ENCODE measurements at places on chromosomes 11 and 22.

GRCh38 chr11:82692981-82693380 lies 40.7 kb downstream of the FAM181B start:
- DNase-seq: no peak

DNA sequence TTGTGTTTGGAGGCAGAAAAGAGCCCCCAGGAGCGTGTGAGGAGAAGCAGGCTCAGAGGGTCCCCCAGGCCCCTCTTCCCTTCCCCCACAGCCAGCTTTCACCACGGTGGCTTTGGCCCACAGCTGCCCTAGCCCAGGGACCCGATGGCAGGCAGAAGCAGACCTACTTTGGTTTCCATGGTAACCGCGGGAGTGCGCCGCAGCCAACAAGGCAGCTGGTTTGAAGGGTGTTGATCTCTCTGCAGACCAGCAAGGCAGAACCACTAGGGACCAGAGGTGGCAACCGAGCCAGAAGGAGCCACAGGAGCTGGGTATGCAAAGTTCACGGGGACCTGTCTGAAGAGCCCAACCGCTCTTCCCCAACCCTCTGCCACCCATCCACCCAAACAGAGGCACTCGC lies 69.4 kb downstream of the BUD13 start:
- no peak for DNase-seq

DNA sequence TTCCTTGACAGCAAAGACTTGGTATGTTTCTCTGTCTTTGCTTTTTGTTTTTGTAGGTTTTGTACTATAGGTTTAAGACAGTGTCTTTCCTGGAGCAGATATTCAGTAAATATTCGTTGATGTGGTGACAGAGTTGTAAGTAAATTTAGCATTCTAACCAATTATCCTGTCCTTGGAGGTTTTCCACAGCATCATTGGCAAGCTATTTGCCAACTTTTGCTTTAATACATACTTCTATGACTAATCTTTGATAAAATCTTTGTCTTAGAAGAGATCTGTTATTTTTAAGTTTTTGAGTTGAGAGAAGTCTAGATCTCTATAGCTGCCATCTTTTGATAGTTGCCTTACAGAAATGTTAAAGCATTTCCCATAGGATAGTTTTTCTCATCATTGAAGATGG lies 3.8 kb downstream of the USP47 start:
- DNase-seq: no peak

DNA sequence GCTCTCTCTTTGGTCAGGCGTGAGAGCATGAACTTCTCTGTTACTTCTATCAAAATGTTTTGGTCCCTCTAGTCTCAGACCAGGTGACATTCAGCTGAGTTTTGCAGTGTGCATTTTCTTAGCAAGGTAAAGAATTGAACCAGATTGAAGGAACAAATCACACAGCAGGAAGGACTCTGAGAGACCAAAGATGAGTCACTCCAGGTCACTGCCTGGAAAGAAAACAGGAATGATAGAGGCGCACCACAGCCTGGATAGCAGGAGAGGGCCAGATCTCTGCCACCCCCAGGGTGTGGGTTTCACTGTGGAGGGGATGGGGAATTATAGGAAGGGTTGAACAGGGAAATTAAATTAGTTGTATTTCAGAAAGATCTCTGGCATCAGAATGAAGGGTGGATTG lies 788.3 kb downstream of the NTM start:
- DNase-seq: no peak

GRCh38 chr11:63520606-63521170 lies 14.8 kb downstream of the LGALS12 start:
- no peak for DNase-seq

DNA sequence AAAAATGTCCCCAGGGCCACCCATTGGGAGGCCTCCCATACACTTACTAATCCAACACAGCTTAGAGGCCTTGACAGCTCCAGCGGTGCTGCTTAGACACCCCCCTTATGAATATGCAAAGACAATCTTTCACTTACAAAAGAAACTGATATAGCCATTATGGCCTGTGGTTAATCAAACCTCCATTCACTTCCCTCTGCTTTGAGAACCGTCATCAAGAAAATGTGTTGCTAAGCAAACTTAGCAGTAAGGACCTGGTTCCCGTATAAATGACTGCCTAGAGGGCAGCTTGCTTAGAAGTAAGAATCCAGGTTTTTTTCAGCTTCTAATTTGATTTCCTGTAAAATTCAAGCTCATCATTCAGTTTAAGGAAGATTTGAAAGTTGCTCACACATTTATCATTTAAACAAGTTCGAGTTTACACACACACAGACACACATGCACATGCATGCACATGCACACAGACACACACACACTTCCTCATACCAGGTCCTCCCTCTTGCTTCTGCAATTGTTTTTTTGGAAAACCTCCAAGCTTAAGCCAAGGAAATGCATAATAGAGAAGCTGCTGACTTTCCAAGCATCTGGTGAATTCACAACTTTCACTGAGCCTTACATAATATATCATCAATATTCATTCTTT lies 137.7 kb upstream of the BLID start:
- no peak for DNase-seq

GRCh38 chr22:27045103-27045947 lies 387.9 kb downstream of the MIAT start:
- no peak for DNase-seq

GRCh38 chr22:46054091-46055073 lies 77.4 kb upstream of the WNT7B start:
- peak; percentile 56 for DNase-seq

GRCh38 chr11:130445788-130446187 lies 2.7 kb upstream of the ADAMTS15 start:
- DNase-seq: no peak

DNA sequence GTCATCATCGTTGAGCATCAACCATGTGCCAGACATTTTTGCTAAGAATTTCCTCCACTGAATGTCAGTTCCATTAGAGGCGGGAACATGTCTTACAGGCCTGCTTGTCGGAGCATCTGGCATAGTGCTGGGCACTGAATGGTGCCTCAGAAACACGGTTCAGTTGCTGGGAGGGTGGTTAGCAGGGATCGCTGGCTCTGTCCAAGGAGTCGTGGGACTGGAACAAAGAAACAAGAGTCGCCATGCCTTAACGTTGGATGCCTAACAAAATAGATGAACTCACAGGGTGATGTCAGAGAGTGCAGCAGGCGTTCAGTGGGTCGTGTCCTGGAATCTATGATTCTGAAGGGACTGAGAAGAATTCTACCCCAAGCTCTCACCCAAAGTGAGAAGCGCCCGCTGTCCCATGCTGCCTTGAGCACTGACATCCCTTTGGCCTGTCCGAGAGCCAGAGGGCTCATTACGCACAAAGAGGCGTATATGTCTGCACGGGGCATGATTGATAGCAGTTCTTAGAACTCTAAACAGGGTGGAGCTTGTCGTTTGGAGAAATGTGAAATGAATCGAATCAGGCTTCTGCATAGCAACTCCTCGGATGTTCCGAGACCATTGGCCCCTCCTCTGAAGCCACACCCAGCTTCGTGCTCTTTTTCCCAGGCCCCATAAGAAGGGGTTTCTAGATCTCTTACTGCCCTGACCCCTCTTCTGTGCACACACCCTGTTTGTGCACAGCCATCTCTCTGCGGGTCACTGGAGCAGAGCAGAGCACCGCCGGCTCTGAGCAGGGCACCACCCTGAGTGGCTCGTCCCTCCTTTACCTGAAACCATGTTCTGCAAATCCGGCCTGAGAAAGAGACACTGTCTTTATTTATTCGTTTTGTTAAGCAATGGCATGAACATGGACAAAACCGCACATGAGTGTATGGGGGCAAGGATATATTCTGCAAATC lies 113.1 kb upstream of the B3GAT1 start:
- no peak for DNase-seq

GRCh38 chr11:7775689-7776088 lies 21.1 kb downstream of the OR5P2 start:
- no peak for DNase-seq

- no peak for DNase-seq
Measured at GRCh38 chr11:14542324-14542723, 22.1 kb upstream of the PSMA1 start.

GRCh38 chr22:42171417-42171816 lies 40.8 kb upstream of the CYP2D6 start:
- no peak for DNase-seq

GRCh38 chr22:36986242-36986821 lies 32.9 kb downstream of the TST start:
- DNase-seq: no peak

GRCh38 chr22:22168190-22168940 lies 76.2 kb upstream of the VPREB1 start:
- DNase-seq: no peak

DNA sequence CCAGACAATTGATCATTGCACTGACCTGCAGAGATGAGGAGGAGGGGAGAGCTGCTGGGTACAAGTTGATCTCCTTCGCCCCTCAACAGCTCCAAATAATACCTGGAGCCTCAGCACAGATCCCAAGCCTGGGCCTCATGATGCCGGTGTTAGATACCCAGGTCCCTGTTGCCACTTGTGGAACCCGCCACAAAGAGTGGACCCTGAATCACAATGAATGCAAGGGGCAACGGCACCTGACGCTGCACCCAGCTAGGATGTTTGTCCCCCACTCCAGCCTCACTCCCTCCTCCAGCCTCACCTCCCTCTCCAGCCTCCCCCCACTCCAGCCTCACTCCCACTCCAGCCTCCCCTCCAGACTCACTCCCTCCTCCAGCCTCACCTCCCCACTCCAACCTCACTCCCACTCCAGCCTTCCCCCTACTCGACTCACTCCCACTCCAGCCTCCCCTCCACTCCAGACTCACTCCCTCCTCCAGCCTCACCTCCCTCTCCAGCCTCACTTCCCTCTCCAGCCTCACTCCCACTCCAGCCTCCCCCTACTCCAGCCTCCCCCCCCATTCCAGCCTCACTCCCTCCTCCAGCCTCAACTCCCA lies 879.0 kb downstream of the BRD1 start:
- no peak for DNase-seq

DNA sequence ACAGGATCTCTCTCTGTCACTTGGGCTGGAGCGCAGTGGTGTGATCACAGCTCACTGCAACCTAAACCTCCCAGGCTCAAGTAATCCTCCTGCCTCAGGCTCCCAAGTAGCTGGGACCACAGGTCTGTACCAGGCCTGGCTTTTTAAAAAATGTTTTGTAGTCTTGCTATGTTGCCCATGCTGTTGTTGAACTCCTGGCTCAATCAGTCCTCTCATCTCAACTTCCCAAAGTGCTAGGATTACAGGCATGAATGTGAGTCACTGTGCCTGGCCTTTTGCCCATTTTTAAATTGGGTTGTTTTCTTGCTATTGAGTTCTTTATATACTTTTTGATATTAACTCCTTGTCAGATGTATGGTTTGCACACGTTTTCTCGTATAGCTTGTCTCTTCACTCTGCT lies 33.0 kb upstream of the PITPNB start:
- no peak for DNase-seq

- no peak for DNase-seq
Measured at GRCh38 chr11:117681438-117681837, 115.6 kb downstream of the DSCAML1 start.

GRCh38 chr22:42685941-42686653 lies 34.6 kb downstream of the A4GALT start:
- no peak for DNase-seq

GRCh38 chr22:21837248-21837979 lies 30.0 kb downstream of the MAPK1 start:
- DNase-seq: no peak

DNA sequence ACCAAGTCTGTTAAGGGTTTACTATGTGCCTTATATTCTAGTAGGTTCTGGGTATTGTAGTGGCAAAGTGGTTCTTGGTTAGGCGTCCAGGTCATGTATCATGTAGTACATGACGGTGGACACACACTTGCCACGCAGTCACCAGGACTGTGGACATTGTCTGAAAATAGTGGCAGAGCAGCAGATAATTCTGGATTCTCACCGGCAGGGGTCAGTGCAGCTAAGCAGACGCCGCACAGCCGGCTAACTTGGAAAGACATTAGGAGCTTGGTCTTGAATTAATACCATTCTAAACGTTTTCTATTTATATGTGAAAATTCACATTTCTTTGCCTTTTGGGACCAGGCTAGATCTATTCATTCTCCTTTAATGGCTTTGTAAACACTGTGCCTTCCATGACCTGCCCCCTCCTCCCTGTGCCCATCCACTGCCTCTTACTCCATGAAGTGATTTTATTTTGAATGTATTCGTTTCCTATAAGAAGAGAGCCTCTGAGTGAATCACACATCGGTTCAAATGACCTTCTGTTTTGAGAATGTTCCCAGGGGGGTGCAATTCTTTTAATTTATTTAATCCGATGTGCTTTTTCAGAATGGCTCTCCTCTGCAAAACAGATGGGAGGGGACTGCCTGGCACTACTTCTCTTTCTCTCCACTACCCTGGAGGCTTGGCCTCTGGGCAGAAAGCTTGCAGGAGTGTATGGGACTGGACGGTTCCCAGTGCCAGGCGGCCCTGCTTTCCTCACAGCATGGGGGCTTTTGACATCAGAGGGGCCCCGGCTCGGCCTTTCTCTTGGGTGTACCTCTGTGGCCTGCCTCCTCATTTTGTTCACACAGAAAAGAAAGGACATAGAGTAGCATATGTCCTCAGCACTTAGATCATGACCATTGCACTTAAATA lies 378.0 kb downstream of the NTM start:
- DNase-seq: no peak

DNA sequence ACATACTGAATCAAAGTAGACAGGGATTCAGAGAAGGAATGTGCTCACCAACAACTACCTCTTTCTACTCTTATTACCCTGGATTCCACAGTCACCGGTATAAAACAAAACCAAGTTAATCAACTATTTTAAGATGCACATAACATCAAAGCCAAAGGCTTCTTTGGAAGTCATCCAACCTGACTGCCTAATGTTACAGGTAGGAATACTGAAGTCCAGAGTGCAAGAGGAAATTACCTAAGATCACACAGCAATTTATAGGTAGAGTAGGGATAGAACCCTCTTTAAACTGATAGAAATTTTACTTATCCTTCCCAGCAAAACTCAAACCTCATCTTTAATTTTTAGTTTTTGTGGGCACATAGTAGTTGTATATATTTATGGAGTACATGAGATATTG lies 76.3 kb downstream of the PAK1 start:
- no peak for DNase-seq

DNA sequence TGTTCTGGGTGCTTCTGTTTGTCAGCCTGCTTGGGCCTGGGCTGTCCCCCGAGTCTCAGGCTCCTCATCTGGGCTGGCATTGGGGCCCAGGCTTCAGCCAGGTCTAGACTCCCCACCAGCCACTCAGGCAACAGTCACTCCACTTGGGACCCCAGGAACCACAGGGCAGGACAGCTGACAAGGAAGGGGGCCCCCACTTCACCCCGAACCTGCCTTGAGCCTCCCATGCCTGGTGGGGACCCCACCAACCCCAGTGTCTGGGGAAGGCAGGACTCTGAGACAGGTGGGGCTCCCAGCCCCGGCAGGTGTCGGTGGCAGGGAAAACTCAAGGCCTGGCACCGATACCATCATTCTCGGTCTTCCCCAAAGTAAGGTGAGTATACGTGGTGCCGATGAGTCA lies 11.7 kb upstream of the LTO1 start:
- DNase-seq: no peak

GRCh38 chr11:79219186-79220045 lies 221.4 kb downstream of the TENM4 start:
- no peak for DNase-seq

GRCh38 chr11:17387811-17388210 lies 648 bp downstream of the KCNJ11 start:
- DNase-seq: no peak

GRCh38 chr11:17931595-17931994 lies 81.3 kb downstream of the SERGEF start:
- DNase-seq: no peak

- no peak for DNase-seq
Measured at GRCh38 chr22:49303781-49304461, 523.8 kb downstream of the BRD1 start.
